Cardiac fibroblast (primary cell): ENCODE measurements at places on chromosomes 5 and 9.

DNA sequence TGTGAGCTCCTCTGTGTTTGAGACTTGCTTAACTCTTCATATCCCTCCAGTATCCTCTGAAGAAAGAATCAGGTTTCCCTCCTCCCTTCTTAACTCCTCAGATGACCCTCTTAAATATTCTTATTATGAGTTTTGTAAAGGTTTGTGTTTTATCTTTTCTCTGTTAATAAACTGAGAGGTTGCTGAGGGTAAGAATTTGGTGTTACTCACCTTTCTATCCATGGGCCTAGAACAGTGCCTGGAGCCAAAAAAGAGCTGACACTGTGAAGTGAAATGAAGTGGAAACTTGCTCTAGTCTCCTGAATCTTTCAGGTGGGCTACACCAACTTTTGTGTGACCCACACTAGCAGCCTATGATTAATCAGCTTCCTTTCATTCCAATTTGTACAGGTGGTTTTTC, 208.4 kb downstream of the CSNK1G3 start:
- no peak for DNase-seq

DNA sequence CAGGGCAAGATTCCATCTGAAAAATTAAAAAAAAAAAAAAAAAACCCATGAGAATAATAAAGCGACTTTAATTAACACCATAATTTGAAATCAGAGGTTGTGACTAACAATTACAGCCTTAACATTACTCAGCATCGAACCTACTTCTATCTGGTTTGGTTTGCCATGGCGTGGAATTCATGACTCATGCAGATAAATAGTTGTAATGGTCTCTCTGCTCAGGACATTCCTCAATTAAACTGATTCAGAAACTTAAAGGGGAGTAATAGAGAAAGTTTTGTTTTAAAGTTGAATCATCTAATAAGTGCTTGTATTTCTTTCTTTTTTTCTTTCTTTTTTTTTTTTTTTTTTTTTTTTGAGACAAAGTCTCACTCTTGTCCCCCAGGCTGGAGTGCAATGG, 135.5 kb downstream of the SPATA31D1 start:
- peak; percentile 50 for DNase-seq

GRCh38 chr5:37615184-37615583, 224.7 kb downstream of the GDNF start:
- peak; percentile 97 for DNase-seq

DNA sequence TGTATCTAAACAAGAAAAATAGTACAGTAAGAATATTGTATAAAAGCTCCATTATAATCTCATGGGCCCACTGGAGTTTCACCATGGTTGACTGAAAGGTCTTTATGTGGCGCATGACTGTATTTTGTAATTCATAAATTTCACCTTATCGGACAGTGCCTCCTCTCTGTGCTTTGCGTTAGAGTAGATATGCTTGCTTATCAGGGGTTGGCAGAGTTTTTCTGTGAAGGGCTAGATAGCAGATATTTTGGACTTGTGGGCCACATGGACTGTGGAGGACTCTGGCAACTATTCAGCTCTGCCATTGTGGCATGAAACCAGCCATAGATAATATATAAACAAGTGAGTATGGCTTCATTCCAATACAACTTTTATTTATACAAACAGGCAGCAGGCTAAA, 23.2 kb downstream of the GAPVD1 start:
- DNase-seq = no peak

- DNase-seq = peak; percentile 29
These were observed 26.3 kb upstream of the ARSI start for GRCh38 chr5:150329038-150329437.

DNA sequence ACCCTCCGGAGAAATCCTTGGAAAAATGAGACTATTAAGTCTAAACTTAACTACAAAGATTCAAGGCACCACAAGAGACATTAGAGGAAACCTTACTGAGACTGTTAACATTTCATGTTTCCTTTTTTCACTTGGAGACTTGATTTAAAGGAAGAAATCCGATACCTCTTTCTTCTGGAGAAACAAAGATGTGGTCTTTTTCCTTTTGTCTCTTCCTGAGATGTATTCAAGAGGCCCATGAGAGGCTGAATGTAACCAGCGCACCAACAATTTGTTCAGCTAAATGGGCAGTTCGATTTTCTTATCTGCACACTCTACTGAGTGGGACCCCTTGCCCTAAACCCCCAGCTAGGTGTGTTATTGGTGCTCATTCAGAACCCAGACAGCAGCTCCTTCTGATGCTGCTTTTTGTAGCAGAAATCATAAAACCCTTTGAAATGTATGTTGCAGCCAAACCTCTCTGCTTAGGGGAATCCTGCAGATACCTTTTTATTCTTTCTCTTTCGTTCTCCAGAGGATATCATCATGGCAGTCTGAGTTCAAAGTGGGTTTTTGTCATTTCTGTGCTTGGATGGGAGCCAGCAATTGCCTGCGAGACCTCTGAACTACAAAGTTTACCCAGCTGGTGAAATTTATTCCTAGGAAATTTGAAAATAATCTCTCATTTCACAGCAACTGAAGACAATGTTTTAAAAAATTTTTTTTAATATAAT, 41.9 kb upstream of the ACTBL2 start:
- no peak for DNase-seq

GRCh38 chr5:168377525-168377924, 86.1 kb downstream of the WWC1 start:
- DNase-seq = no peak

GRCh38 chr9:133420392-133420827, 1.8 kb upstream of the ADAMTS13 start:
- DNase-seq = no peak

- DNase-seq = no peak
These were observed 31.2 kb upstream of the AFAP1L1 start for GRCh38 chr5:149240354-149240998.

DNA sequence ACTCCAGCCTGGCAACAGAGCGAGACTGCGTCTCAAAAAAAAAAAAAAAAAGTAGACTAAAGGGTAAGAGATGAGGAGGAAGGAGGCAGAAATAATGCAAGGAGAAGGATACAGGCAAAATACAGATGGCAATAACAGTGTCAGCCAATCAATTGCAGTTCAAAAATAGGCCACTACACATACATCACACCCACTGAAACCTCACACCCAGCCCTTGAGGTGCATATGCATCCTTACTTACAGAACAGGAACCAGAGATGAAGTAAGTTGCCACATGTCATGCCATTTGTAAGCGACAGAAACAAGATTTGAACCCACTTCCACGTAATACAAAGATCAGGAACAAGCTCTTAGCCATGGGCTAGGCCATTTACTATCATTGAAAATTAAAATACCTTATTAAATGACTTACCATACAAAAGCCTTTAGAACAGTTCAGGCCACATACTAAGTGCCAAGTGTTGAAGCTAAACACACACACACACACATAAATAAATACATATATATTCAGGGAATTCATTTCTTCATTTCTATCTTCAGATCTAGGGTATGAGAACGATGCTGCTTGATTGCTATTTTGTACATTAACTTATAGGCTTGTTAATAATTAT, 98.4 kb downstream of the FNBP1 start:
- DNase-seq = no peak

DNA sequence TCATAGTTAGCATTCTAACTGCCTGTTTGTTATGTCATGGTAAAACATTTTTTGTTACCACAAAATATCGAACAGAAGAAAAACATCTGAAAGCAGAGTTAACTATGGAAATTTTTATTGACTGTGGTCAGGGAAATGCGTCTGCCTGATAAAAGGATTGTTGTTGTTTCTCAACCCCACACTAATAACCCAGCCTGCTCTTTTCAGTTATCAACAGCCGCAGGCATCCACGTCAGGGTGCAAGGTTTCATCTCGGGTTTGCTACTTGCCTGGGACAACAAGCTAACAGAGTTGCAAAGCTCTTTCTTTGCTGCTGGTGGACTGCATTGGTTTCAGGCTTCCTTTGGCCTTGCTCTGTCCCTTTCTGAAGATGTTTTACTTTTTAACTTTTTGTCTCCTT, 969.2 kb downstream of the CDH18 start:
- DNase-seq = no peak

DNA sequence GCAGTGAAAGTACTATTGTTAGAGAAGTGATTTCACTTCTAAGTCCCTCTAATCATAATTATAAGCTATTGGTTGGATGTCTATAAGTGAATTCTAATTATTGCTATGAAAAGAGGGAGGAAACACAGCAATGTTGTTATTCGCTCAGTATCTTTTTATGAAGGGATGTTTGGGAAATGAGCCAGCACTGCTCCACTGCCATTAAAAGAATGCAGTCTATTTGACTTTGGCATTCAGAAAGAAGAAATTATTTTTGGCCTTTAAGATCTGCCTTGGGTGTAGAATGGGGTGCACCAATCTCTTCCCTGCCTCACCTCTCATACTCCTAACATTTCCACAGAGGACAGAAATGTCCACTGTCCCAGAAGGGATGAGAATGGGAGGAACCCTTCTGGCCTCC, 332.0 kb downstream of the SPATA31D1 start:
- peak; percentile 26 for DNase-seq

DNA sequence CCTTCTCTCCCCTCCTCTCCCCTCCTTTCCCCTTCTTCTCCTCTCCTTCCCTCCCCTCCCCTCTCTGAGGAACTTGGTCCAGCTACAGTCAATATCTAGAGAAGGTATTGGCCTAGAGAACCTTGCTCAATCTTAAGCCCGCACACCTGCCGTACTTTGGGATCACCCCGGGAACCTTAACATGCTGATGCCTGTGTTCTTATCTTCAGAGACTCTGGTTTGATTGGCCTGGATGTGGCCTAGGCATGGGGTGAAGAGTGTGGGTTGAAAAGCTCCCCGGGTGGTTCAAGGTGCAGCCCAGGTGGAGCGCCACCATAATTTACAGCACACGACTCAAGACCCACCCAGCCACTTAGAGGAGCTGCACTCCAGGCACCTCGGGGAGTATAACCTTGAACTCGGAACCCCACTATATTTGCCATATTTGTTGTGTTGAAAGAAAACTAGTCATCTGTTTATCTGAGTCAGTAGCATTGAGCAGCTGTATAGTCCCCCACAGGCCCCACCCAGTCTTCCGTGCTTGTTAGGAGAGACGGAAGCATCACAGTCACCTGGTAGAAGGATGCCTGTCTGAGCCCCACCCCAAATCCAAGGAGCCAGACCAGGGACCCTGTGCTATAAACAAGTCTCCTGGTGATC, 14.4 kb upstream of the PHF19 start:
- DNase-seq = no peak

GRCh38 chr5:38258319-38259061, at the start of gene EGFLAM:
Gene EGFLAM (plus strand): TSS chr5:38258559. CDS start chr5:38258755, 196 bp downstream.
- DNase-seq = peak; percentile 3

GRCh38 chr5:34516686-34517085, 139.4 kb upstream of the RAI14 start:
- DNase-seq = no peak

GRCh38 chr9:81559709-81560108, 129.6 kb downstream of the TLE1 start:
- DNase-seq = peak; percentile 94

GRCh38 chr9:118711843-118712242, 657.4 kb downstream of the BRINP1 start:
- DNase-seq = no peak
